Calu3 (cell line): ENCODE measurements at places on chromosomes 11 and 22. TPM values are rescaled to one million over a fixed set of nuclear protein-coding genes. Genes with fewer than 3 reads are reported as not detected.

SLC5A1 gene
- total RNA-seq: 7.5 and 8.6 TPM in 2 replicates

SLC22A12 gene
- total RNA-seq: not detected in 2 replicates

SAA4 gene
- 2.6 and 7.2 TPM in 2 replicates for total RNA-seq

SHANK3 gene
- total RNA-seq: 2.1 and 2.5 TPM in 2 replicates

OR8K5 gene
- total RNA-seq: not detected in 2 replicates

OPCML gene
- total RNA-seq: not detected in 2 replicates

DDI1 gene
- total RNA-seq: not detected in 2 replicates

GGTLC3 gene
- total RNA-seq: not detected in 2 replicates

SYT12 gene
- total RNA-seq: 6.2 and 6.4 TPM in 2 replicates

YAP1 gene
- total RNA-seq: 57.5 and 64.7 TPM in 2 replicates

SCGB1D2 gene
- not detected in 2 replicates for total RNA-seq

MOGAT2 gene
- total RNA-seq: not detected in 2 replicates

TTC36 gene
- 0.38 and 0.39 TPM in 2 replicates for total RNA-seq

LARGE2 gene
- 30.1 and 33.9 TPM in 2 replicates for total RNA-seq

SLC17A6 gene
- total RNA-seq: not detected in 2 replicates

OR52I2 gene
- not detected in 2 replicates for total RNA-seq

NAV2 gene
- total RNA-seq: 17.3 and 21.4 TPM in 2 replicates

CASP5 gene
- total RNA-seq: not detected in 2 replicates

OR10A2 gene
- total RNA-seq: not detected in 2 replicates

SPTBN2 gene
- total RNA-seq: 41.3 and 46.3 TPM in 2 replicates

IL18 gene
- 111 and 121 TPM in 2 replicates for total RNA-seq

CADM1 gene
- 0.32 and 0.68 TPM in 2 replicates for total RNA-seq

OR56A4 gene
- total RNA-seq: 0.26 TPM in 1 of 2 replicates, not detected in the other

C11orf21 gene
- not detected in 2 replicates for total RNA-seq

JAML gene
- total RNA-seq: 0.07 TPM in 1 of 2 replicates, not detected in the other

RIMBP3C gene
- 0.17 TPM in 1 of 2 replicates, not detected in the other for total RNA-seq

RCOR2 gene
- total RNA-seq: 0.26 and 0.37 TPM in 2 replicates

TMPRSS4 gene
- 99.9 and 132 TPM in 2 replicates for total RNA-seq

KDM4D gene
- 0.68 and 1.2 TPM in 2 replicates for total RNA-seq

C22orf15 gene
- total RNA-seq: not detected in 2 replicates

MCAT gene
- 23.9 and 26.6 TPM in 2 replicates for total RNA-seq

TSKU gene
- 49.0 and 56.1 TPM in 2 replicates for total RNA-seq

INS gene
- not detected in 2 replicates for total RNA-seq

DLAT gene
- total RNA-seq: 25.4 and 27.4 TPM in 2 replicates

FOLR3 gene
- not detected in 2 replicates for total RNA-seq
